ENCODE measurements at places on chromosomes 2 and 18.

DNA sequence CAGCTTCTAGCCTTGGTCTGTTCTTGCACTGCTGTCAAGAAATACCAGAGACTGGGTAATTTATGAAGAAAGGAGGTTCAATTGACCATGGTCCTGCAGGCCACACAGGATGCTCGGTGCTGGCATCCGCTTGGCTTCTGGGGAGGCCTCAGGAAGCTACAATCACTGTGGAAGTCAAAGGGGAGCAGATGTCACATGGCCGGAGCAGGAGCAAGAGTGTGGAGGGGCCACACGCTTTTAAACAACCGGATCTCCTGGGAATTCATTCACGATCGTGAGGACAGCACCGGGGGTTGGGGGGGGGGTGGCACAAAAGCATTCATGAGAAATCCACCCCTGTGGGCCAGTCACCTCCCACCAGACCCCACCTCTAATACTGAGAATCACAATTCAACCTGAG is 850.4 kb upstream of the SALL3 start:
- DNase-seq, result no peak

- no peak for DNase-seq
Observed at GRCh38 chr2:128786741-128787478, 468.2 kb upstream of the HS6ST1 start.

- DNase-seq, result no peak
Observed at GRCh38 chr2:7951001-7951400, 730.9 kb upstream of the ID2 start.

- no peak for DNase-seq
Observed at GRCh38 chr2:113184531-113185230, 10.9 kb downstream of the PSD4 start.

GRCh38 chr18:67875944-67876343 is 359.4 kb upstream of the DSEL start:
- no peak for DNase-seq

- DNase-seq, result no peak
Observed at GRCh38 chr2:157508676-157509075, 64.8 kb upstream of the CYTIP start.

DNA sequence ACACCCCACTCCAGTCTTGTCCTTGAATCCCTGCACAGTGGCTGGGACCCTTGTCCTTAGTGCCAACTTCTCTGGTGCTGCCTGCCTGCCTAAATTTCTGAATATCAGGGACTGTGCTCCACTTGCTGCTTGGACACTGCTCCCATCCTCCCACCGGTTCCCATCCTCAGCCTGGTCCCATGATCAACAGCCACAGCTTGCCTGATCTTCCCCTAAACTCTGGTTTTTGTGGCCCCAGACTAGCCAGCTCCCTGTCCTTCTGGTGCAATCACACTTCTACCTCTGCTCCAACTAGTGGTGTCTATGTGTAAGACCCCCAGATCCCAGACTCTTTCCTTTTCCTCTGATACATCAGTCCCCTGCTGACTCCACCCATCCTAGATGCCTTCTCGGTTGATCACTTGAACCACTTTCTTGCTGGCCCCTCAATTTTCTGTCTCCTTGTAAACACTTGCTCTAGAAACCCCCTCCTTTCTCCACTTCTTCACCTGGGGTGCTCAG is 37.2 kb upstream of the POLE4 start:
- no peak for DNase-seq

GRCh38 chr18:13264091-13265007 is 45.8 kb downstream of the LDLRAD4 start:
- no peak for DNase-seq

GRCh38 chr2:4873876-4874593 is 818.1 kb upstream of the SOX11 start:
- DNase-seq, result no peak

GRCh38 chr2:111029181-111029927 is 91.4 kb upstream of the BCL2L11 start:
- no peak for DNase-seq

GRCh38 chr2:210172219-210172575 is 988 bp upstream of the KANSL1L start:
- no peak for DNase-seq

DNA sequence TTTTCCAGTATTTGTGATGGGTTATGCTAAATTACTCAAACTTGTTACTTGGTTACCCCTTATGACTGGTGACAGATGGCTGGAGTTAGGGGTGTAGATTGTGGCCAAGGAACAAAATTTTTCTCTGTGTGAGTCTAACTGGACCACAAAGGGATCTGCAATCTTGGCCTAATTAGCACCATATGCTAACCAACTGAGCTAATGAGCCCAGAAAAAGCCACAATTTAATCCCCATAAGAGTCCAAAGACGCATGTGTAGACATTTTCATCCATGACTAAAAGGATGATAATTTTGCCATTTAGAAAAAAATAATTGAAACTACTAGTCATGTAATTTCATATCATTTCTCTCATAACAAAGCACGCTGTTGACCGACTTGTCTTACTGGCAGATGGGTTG is 151.2 kb downstream of the ABCA12 start:
- DNase-seq, result no peak

GRCh38 chr18:51337406-51337805 is 139.9 kb upstream of the MEX3C start:
- no peak for DNase-seq

DNA sequence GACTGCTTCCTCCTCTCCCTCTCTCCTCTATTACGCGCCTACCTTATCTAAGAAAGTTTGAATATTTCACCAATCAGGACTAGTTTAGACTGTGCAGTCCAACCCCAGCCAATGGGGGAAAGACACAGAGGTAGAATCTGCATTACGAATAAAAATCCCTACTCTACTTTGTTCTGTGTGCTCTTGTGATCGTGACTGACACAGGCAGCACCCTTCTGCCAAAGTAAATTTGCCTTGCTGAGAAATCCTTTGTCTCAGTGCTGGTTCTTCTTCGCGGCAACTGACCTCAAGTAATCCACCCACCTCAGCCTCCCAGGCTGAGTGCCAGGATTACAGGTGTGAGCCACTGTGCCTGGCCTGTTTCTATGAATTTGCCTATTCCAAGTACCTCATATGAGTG is 8.6 kb upstream of the CDCA7 start:
- no peak for DNase-seq

GRCh38 chr2:101693991-101694588 is 3.4 kb upstream of the MAP4K4 start:
- DNase-seq, result no peak

DNA sequence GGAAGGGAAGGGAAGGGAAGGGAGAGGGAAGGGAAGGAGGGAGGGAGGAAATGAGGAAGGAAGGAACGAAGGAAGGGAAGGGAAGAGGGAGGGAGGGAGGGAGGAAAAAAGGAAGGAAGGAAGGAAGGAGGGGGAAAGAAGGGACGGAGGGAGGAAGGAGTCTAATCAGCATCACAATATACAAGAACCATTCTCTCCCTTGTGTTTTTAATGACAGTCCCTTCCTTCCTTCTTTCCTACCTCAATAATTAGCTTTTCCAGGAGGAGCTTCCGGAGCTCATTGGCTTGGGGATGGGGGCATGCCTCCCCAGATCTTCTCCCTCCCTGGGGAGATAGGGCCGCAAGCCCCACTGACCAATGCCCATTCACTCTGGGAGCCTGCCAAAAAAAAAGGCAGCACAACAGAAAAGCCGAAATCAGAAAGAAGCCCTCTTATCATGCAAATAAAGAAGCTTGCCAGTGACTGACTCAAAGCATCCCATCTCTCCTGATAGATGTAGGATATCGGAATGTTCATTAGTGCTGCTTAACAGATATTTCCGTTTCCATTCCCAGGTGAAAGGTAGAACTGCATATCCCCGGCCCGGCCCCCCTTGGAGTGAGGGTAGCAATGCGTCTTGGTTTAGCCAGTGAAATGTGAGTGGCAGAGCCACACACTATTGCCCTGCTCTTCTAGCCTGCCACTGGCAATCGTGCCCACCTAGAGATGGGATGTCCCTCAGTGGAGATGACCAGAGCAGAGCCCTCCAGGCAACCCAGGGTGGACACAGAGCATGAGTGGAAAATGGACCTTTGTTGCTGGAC is 17.8 kb upstream of the SMAD7 start:
- DNase-seq, result no peak

DNA sequence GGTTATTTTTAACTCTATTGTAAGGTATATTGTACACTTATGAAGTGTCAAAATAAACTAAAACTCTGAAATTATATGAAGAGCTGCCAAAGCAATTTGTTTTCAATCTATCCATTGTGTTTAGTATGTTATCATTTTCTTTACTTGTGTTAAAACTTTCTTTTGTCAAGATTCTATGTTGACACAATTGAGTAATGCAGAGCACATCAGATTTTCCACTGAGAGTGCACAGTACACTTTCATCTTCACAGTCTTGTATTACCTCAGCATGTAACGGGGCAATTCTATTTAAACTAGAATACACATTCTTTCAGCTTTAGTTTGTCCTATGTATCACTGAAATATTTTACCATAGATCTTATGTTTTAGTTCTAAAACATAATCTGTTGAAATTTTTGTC is 304.4 kb upstream of the ZC3H15 start:
- no peak for DNase-seq

DNA sequence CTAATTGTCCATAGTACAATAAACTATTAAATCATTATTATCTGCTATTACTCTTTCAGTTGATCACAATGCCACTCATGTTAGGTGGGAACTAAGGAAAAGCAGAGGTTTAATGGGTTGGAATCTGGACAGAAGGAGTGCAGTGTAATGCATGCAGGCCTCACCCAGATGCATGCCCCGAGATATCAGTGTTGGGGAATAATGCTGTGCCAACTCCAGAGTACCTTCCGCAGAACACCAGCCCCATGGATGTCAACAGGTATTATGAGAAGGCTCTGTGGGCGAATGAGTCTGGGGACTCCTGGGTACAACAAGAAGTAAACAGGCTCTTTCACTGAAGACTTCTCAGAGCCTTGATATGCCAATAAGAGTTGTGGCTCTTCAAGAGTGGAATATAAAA is 377.4 kb downstream of the ALK start:
- no peak for DNase-seq

GRCh38 chr2:239433777-239434403 is 33.1 kb upstream of the HDAC4 start:
- no peak for DNase-seq

GRCh38 chr2:157194097-157194688 is 63.3 kb upstream of the GALNT5 start:
- no peak for DNase-seq

DNA sequence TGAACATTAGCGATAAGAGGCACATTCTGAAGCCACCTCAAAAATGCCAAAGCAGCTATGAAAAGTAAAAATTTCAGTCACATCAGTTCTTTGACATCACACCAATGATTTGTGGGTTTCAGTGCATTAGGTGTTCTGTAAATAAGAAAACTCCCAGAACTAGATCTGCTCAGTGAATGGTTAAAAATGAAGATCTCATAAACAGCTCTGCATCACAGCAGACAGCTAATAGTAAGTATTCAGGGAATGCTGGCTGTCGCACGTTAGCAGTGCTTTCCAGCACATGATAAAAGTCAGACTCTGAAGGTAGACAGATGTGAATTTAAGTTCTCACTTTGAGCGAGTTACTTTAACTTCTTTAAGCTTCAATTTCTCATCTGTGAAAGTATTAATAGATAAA is 154.9 kb downstream of the SATB2 start:
- DNase-seq, result no peak

GRCh38 chr2:86787736-86788135 is 3.0 kb downstream of the CD8A start:
- no peak for DNase-seq

DNA sequence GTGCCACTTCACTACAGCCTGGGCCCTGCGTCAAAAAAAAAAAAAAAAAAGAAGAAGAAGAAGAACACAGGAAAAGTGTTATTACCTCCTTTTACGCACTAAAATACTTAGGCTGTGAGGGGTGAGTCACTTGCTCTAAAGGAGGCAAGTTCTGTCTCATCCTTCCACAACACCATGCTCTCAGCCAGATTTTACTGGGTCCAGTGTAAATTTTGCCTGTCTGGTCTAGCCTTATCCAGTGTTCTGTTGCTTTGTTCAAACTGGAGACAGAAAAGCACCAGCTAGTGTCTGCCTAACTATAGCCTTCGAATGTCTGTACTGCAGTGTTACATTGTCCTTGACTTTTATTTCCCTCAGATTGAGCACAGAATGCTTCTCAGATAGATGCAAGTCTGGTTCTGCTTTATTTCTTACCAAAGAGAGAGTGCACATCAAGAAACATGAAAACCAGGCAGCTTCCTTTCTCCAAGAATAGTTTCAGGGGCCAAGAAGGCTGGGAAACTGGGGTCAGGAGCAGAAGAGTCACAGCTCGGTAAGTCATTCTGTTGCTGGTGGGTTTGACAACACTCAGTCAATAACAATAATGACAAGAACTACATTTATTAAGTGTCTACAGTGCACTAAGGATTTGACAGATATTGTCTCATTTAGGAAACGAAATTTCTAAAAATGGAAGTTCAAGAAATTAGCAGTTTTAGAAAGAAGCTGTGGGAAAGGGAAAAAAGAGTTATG is 3.1 kb upstream of the MSGN1 start:
- no peak for DNase-seq

- DNase-seq, result no peak
Observed at GRCh38 chr18:10487154-10487553, 32.7 kb downstream of the APCDD1 start.

DNA sequence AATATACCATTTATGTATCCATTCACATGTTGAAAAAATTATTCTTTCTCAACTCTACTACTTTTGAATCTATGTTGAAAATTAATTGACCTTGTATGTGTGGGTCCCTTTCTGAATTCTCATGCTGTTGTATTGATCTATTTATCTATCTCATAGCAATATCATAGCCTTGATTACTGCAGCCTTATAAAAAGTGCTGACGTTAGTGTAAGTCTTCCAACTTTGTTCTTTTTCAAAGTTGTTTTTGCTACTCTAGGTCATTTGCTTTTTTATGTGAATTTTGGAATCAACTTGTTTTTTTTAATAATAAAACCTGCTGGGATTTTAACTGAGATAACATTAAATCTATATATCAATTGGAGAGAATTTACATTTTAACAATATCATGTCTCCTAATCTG is 52.2 kb upstream of the PAX3 start:
- DNase-seq, result no peak

DNA sequence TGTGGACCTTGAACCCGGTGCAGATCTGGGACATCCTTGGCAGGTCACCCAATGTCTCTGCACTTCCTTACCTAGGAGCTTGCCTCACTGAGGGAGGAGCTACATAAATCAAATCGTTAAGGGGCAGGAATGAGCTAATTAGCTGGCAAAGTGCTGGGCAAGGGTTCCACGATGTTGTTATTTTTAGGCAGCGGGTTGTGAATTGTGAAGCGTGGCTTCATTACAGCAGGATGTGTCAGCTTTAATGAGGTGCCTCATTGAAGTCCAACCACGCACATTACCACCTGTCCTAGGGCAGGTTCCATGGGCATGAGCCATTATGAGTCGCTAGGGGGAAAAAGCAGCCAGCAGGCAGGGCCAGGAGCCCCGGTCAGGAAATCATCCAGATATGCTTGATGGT is 127.0 kb upstream of the AGAP1 start:
- DNase-seq, result no peak

- DNase-seq, result no peak
Observed at GRCh38 chr2:216016581-216016980, 3.2 kb upstream of the MREG start.

- no peak for DNase-seq
Observed at GRCh38 chr2:235157746-235158482, 206.1 kb downstream of the SH3BP4 start.
